ENCODE measurements at places on chromosomes 3 and 15.
A peak's percentile ranks its signal among the peaks of the same experiment; 100 is the strongest.

DNA sequence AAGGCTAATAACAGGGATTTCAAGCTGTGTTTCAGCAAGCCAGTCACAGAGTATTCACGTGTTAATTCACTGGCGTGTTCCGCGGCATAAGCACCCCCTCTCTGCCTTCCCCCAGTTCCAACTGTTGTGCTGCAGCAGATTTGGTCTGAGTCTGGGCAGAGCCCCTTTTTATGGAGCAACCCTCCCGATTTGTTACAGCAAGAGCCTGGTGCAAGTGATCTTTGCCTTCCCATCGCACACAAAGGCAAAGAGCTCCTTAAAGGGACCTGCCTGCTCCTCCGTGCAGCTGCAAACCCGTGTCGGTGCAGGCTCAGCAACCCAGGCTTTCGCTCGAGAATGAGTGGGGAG, 170.5 kb downstream of the KCNAB1 start:
- no peak for DNase-seq

GRCh38 chr15:55909036-55909811, 84.2 kb downstream of the NEDD4 start:
- peak; percentile 70 for DNase-seq

GRCh38 chr3:123054931-123055330, 11.9 kb upstream of the PDIA5 start:
- no peak for DNase-seq

DNA sequence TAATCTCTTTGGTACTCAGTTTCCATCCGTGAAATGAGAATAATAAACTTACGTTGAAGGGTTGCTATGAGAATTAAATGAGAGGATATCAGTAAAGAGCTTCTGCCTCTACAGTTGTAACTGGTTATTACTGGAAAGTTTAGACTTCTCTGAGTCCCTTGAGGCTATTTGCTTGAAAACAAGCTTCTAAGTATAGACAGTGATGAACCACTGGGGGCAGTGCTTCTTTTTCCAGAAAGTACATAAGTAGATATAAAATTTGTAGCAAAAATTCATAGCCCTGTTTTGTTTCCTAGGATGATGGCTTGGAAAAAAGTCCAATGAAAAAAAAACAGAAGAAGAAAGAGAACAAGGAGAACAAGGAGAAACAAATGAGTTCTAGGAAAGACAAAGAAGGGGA, 87.1 kb downstream of the RGMA start:
- DNase-seq, result no peak

DNA sequence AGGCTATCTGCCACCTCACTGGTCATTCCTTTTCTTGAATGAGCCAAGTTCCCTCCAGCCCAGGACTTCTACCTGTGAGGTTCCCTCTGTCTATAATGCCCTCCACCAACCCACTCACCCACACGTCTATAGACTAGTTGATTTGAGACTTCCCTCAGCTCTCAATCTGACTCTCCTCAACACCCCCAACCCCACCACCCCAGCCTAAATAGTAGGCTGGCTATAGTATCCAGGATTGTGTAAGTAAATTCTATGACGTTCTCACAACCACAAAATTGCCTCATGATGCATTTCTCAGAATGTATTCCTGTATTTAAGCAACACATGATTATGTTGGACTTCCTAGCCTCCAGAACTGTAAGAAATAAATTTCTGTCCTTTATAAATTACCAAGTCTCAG, 2.2 kb downstream of the PLSCR1 start:
- DNase-seq, result peak; percentile 65

GRCh38 chr3:16071206-16071605, 103.3 kb upstream of the GALNT15 start:
- no peak for DNase-seq

DNA sequence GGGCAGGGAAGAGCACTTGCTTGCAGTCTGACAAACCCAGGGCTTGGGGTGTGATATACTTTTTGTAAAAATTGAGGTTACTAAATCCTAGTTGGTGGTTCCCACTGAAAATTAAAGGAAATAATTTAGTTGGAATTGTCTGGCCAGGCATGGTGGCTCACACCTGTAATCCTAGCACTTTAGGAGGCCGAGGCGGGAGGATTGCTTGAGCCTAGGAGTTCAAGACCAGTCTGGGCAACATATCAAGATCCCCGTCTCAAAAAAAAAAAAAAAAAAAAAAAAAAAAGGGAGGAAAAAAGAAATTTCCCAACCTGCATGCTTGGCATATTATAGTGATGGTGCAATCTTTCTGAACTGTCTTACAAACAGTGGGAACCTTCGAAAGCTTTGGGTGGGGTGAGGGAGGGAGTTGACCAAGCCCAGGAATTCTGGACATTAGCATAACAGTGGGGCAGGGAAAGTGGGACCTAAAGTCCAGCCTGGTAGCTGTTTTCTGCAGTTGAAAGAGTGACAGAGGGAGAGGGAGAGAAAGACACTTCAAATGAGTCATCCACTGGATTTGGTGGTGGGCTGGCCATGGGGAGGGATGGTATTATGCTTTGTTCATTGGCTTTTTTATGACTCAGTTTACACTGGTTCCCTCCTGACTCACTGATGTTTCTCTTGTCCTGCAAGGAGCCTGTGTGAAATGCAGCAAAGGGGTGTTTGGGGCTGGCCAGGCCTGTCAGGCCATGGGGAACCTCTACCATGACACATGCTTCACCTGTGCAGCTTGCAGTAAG, 41.1 kb downstream of the LIMD1 start:
- peak; percentile 81 for DNase-seq

- DNase-seq, result peak; percentile 67
Observed at GRCh38 chr3:78204977-78205376, 1165.1 kb downstream of the ROBO2 start.

DNA sequence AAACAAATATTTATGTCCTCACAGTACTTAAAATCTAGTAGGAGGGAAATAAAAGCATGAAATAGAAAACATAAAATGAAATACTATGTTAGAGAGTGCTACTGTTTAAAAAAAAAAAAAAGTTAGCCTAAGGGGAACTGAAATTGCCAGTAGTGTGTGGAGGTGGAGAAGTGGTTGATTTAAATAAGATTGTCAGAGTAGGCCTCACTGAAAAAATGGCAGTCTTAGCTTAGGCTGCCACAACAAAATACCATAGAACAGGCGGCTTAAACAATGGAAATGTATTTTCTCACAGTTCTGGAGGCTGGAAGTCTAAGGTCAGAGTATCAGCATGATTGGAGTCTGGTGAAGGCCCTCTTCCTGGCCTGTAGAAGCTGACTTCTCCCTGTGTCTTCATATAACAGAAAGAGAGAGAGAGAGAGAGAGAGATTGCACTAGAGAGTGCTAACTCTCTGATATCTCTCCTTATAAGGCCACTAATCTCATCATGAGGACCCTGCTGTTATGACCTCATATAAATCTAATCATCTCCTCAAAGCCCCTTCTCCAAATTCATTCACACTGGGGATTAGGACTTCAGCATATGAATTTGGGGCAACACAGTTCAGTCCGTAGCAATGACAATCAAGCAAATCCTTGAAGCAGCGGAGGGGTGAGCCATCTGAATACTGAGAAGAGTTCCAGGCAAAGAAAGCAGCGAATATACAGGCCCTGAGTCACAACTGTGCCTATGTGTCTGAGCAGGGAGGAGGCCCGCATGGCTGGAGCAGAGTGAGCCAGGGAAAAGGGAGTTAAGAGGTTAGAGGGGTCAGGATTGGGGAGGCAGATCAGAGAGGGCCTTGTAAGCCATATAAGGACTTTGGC, 23.6 kb upstream of the LRRC34 start:
- peak; percentile 50 for DNase-seq

- DNase-seq, result no peak
Observed at GRCh38 chr3:189860296-189860695, 229.1 kb downstream of the TP63 start.

GRCh38 chr3:25479727-25480010, 51.6 kb downstream of the RARB start:
- DNase-seq, result no peak

GRCh38 chr15:69035205-69035917, 20.9 kb downstream of the NOX5 start:
- DNase-seq, result no peak

- no peak for DNase-seq
Observed at GRCh38 chr15:90211009-90211408, 9.9 kb downstream of the SEMA4B start.

DNA sequence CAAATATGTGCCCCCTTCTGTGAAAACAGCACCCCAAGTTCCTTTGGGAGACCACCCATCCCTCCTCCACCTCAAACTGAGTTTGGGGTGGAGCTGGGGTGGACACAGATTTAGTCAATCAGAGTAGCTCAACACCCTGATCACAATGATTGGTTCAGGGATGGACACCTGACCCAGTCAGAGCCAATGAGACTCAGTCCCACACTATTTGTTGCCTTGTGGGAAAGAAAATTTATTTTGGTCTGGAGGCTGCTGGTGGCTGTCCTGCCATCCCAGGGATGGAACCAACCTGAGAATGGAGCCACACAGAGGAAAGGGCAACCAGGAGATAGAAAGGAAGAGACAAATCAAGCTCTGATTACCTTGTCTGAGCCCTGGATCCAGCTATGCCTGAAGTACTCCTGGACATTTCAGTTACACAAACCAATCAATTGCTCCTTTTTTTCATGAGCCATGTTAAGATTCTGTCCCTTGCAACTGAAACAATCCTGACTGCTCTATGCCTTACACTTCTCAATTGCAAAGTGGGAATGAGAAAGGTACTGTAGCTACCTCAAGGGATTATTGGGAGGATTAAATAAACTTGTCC, 10.6 kb downstream of the DNASE1L3 start:
- no peak for DNase-seq

DNA sequence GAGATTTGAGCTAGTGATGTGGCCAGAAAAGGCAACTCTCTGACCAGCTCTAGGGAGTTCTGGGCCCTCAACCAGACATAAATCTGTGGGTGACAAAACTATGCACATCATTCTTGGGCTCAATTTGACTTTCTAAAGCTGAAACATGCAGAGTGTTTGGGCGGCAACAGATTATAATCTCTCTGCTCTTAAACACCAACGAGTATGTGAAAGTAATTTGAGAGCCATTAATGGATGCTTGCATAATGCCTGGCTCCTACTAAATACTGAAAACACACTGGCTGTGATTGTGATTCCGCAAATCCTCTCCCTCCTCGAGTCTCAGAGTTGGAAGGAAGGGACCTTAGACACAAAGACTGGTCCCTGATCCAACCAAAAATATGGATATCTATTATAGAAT, 186.7 kb downstream of the UACA start:
- no peak for DNase-seq

All from IMR-90 (cell line).